ENCODE measurements at places on chromosomes 2 and 18.

DNA sequence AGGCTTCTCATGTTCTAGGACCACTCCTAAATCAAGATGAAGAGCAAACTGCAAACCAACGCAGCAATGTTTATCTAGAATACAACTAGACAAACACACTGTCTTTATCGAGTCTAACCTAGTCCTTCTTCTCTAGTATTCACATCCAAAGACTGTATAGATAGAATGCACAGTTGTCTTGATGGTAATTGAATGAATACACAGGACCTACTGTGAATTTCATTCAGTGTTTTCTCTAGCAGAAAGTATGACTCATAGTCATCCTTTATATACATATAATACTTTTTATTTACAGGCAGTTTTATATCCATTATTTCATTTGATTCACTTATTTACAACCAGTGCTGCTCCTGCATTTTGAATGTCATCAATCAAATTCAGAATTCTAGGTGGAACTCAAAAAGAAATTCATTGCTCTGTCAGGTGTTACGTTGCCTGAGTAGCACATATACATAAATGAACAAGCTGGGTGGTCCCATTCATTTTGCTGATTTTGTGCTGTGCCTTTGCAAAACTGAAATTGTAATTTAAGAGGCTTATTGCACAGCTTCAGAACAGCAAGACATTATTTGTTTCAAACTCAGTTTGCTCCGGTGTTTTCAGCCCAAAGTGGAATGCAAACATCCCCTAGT lies 374.8 kb downstream of the EPHA4 start:
- no peak for DNase-seq

DNA sequence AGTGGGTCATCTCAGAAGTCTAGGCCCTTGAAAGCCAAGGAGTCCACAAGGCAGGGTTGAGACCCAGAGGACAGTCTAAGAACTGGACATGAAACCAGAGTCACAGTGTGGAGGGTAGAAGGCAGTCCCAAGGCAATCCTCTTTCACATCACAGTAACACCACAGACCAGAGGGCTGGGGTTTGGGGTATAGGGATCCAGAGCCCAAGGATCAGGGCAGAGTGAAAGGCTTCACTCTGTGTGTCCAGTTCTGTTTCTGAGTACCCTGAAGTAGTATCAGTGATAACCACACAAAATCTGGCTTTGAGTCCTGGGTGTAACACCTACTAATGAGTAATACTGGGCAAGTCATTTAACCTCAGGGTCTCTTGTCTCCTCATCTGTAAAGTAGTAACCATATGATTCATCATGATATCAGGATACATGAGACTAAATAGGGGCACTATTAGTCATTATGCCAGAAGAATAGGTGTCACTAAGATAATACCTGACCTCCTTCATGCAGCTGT lies 91.0 kb downstream of the ICA1L start:
- no peak for DNase-seq

GRCh38 chr18:41462946-41463345 lies 492.1 kb upstream of the PIK3C3 start:
- DNase-seq: no peak

DNA sequence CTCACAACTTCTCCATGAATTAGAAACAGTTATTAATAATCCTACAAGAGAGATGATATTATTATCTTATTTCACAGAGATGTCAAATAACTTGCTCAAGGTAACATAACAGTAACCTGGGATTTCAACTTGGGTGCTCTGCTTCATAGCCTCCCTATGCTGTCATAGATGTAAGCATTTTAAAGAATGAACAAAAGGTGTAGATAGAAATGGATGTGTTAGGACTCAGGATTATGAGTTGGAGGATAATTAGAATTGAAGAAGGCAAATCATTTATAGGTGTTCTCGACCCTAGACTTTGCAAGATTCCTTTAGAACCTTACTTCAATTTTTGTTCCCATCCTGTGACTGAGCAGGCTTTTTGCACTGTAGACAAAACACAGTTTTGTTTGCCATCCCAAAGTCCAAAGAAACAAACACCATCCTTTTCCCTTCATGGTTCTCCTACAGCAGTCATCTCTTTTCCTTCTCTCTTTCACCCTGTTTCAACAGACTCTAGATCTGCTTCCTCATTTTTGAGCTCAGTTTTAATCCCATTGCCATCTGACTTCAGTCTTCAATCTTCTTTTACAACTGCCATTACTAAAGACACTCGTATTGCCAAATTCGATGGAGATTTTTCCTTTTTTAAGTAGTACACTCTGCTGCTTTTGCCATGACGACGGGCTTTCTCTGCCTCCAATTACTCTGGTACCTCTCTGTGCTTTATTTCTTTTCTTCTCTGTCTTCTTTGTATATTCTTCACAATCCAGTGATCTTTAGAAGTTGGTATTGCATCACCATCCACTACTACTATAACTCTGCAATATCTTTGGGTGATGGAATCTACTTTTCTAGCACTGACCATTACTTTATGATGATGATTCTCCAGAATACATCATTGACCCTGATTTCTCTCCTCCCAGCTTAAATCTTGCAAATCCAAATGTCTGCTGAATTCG lies 4.5 kb downstream of the HNMT start:
- no peak for DNase-seq

- DNase-seq: no peak
Observed at GRCh38 chr2:233935426-233935825, 18.3 kb downstream of the TRPM8 start.

DNA sequence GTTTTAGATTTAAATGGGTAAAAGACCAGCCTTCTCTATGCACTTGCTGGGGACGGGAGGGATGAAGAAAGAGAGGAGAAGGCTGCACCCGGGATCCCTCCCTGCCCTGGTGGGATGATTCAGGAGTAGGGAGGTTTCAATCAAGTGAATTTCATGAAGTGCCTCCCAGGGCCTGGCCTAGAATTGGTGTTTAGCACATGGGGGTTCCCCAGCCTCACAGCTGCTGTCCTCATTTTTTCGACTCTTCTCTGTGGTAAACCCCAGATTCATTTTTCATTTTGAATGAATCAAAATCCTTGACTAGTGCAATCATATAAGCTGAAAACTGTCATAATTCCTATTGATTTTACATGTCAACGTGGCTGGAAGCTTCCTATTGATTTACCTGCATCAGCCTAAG lies 81.1 kb downstream of the LPIN1 start:
- DNase-seq: peak; percentile 10

DNA sequence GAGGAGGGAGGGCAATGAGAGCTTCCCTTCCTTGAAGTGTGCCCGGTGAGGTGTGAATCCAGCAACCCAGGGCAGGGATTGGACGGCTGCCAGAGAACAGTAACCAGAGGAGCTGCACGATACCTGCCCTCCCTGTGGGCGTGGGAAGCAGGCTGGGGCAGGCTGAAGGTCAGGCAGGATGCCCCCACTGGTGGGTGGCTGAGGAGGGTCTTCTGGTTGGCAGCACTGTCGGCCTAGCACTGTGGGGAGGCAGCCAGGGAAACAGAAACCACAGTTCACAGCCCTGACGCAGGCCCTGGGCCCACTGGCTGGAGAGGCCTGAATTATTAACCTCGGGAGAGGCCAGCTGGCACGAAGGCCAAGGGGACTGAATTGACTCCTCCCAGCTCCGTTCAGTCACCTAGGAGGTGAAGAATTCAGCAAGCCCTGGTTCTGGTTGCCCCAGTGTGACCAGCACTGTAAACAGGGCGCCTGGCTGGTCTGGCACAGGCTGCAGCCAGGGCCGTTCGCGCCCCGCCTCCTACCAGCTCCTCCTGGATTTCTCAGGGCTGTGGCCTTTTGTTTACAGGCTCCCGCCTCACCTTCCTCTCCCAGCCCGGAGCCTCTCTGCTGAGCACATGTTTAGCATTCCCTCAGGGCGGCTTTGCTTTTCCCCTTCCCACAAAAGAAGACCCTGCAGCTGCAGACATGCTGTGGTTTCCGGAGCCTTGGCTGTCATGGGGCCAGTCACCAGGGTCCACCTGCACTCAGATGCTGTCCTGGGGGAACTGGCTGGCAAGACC lies 97.8 kb downstream of the B3GNT2 start:
- no peak for DNase-seq

DNA sequence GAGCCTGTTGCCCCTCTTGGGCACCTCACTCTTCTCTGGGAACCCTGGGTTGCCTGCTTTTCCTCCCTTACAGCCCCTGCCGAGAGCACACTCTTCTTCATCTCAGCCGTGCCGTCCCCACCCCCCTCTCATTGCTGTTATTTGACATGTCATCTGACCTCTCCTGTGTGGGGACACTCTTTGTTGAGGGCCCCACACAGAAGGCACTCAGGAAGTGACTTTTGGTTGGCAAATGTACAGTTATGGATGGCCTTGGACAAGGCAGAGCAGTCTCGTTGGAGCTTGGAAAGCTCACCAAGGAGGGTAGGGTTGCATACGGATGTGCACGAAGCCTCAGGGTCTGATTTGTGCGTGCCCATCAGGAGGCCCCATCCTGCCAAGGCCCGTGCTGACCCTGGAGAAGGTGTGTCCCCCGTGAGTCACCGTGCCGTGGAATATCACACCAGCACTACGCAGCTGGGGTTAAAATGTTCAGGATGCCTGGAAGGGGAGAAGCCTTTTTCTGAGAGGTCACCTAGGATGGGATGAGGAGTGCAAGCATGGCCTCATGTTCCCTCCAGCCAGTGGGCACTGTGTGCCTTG lies 93.9 kb downstream of the CTIF start:
- DNase-seq: no peak

DNA sequence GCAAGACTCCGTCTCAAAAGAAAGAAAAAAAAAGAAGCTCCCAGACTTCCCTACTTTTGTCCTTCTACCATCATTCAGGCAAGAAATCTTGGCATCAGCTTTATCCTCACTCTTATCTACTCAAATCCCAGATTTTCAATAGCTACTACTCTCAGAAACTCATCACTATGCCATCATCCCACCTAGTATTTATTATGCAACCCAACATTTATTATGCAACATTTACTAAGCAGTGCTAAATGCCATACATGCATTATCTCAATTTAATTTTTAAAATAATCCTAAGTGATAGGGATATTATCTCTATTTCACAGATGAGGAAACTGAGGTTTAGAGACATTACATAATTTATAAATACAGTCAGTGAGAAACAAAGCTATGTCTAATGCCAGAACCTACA lies 4.1 kb downstream of the USP37 start:
- no peak for DNase-seq

DNA sequence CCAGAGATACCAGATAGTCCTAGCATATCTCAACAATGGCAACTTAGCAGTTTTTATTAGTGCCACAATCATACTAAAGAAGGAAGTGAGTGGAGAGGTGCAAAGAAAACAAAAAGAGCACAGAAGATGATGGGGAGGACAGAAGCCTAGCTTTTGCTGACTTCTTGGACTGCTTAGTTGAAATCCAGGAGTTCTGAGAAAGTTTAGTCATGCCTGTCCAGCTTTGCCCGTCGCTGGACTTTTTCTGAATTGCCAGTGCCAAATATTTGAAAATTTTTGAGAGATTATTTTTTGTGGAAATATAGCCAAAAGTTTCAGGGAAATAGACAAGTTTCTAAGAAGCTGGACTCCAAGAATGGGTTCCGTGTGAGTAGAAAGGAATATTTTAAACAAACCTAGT lies 558.7 kb upstream of the TNP1 start:
- no peak for DNase-seq

- DNase-seq: no peak
Observed at GRCh38 chr2:106853631-106854030, 32.3 kb downstream of the ST6GAL2 start.

GRCh38 chr18:47150029-47150823 lies at the start of gene HDHD2:
Gene HDHD2 (minus strand): TSS chr18:47150500. CDS start chr18:47136439, 14,061 bp downstream.
- DNase-seq: peak; percentile 76

DNA sequence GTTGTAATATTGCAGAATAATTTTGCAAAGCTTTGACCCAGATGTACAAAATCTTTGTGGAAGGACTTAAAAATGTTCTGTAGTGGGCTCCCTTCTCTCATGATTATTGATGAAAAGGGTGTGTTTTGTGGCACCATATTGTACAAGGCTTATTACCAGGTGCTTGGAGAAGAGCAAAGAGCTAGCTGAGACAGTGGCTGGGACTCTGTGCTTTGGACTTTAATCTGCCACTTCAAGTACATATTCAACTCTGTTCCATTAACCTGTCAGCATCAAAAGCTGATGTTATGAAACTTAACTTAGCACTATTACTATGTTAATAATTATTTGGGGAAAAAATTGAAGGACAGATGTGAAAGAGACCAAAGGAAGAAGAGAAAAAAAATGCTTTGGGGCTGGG lies 31.0 kb downstream of the CCDC195 start:
- no peak for DNase-seq

- DNase-seq: no peak
Observed at GRCh38 chr18:67597759-67598158, 81.2 kb upstream of the DSEL start.

- DNase-seq: no peak
Observed at GRCh38 chr2:49812730-49813129, 658.4 kb upstream of the FSHR start.

- no peak for DNase-seq
Observed at GRCh38 chr2:97747716-97748115, 34.3 kb downstream of the ZAP70 start.

- no peak for DNase-seq
Observed at GRCh38 chr2:63052411-63053080, 1.9 kb downstream of the OTX1 start.

- no peak for DNase-seq
Observed at GRCh38 chr2:84283506-84283905, 175.6 kb downstream of the SUCLG1 start.

DNA sequence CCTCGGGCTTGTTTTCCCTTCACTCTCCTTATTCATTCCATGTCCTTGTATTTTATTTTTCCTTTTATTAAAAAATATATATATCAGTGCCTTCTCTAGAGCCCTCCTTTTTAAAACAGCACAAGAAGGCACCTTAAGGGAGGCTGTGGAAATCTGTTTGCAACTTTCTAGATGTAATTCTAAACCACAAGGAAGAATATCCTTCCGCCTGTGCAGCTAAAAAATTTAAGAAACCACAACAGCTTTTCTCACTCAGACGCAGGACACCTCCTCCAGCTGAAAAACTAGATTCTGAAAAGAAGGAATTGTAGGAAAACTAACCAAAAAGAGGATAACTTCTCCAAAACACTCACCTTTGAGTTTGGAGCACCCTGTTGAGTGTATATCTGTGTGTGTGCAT lies 142.2 kb downstream of the BCL11A start:
- no peak for DNase-seq

DNA sequence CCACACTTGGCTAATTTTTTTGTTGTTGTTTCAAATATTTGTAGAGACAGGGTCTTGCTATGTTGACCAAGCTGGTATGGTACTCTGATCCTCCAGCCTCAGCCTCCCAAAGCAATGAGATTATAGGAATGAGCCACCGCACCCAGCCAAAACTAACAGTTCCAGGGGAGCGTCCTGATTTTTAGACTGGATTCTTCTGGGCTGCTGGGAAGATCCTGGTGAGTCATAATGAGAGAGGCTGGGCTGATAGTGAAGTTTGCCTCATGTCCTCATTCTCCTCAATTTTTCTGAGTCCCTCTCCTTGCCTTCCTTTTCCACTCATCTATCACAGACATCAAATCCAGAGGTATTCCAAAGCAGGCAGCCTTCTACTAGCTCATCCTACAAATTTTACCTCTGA lies 81.3 kb downstream of the VSNL1 start:
- DNase-seq: no peak

- no peak for DNase-seq
Observed at GRCh38 chr18:9681217-9681616, 26.9 kb upstream of the RAB31 start.

- DNase-seq: no peak
Observed at GRCh38 chr2:29325544-29325943, 210.3 kb downstream of the CLIP4 start.

Data from activated CD4-positive, alpha-beta T cell treated with anti-CD3 and anti-CD28 coated beads for 24 hours (primary cell).